GM23248 (cell line): ENCODE measurements at places on chromosomes 7 and 10.

- peak; percentile 79 for DNase-seq
Observed at GRCh38 chr10:89213191-89213808, 6.2 kb upstream of the CH25H start.

DNA sequence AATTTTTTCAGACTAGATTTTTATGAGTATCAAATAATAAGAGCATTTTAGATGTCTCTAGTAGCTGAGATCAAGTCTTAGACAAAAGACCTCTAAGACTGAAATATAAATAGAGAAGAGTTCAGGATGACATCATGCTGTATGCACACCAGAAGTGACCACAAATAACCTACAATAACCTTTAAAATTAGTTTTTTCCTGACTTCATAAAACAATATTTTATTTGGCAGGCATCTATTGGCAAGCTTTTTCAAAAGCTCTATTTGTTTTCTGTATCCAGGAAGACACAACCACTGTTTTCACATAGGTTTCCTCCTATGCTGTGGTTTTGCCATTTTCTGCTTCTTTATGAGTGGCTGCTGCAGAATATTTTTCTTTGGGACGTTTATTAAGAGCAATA lies 359.1 kb downstream of the CRPPA start:
- peak; percentile 69 for DNase-seq

GRCh38 chr10:124912101-124912886 lies 29.6 kb upstream of the ZRANB1 start:
- peak; percentile 46 for DNase-seq

DNA sequence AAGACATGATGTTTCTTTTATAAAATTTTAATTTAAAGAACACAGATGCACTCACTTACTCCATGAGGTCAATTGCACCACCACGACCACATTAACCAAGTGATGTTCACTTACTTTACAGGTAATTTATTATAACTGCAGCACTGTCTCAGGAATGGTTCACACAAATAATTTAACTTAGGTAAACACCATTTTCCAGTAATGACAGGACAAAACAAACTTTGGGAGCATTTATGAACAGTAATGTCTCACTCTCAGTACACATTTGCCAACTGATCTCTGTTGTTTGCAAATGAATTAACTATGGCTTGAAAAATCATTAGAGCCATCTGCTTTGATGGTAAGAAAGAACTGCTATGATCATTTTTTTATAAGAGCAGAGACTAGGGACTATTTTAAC lies 150.4 kb downstream of the ETV1 start:
- DNase-seq = no peak

DNA sequence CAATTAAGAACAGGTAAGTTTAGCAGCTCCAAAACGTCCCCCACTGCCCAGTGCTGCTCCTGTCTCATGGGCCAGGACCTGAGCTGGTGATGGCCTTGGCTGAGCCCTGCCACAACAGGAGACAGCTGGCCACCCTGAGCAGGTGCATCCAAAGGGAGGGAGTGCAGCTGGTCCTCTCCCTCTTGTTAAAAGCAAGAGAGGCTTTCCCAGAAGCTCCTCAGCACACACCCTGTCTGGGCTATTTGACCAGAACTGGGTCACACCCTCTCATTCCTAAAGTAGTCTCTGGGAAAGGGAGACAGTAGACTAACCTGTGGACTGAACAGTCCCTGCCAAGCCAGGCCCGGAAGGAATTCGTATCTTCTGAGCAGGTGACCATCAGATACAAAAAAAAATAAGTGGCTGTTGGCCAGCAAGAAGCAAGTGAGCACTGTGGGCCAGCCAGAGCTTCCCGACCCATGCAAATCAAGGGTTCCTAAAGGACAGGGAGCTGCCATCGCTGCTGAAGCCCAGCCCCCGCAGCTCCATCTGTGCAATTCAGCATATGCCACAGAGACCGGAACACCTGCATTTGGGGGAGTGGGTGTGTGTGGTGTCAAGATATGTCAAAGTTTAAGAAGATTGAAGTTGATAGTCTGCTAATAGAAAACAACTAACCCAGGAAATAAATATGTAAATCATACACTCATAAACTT lies 2.1 kb upstream of the TMEM72 start:
- no peak for DNase-seq

DNA sequence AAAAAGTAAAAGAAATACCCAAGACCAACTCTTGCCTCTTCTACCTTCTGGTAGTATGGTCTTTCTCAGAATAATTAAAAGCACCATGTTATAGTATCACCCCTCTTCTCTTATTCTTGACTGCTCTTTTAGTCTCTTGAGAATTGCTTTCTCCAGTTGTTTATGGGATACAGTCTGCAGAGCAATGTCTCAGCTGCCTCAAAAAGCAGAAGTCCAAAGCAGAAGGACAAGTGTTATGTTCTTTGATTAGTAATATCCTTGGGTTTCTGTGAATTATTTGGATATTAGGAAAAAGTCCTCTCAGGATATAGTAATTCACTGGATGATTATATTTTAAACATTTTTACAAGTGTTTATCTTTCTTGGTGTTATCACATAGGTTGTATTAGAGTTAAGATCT lies 7.4 kb downstream of the TAS2R41 start:
- DNase-seq = no peak

DNA sequence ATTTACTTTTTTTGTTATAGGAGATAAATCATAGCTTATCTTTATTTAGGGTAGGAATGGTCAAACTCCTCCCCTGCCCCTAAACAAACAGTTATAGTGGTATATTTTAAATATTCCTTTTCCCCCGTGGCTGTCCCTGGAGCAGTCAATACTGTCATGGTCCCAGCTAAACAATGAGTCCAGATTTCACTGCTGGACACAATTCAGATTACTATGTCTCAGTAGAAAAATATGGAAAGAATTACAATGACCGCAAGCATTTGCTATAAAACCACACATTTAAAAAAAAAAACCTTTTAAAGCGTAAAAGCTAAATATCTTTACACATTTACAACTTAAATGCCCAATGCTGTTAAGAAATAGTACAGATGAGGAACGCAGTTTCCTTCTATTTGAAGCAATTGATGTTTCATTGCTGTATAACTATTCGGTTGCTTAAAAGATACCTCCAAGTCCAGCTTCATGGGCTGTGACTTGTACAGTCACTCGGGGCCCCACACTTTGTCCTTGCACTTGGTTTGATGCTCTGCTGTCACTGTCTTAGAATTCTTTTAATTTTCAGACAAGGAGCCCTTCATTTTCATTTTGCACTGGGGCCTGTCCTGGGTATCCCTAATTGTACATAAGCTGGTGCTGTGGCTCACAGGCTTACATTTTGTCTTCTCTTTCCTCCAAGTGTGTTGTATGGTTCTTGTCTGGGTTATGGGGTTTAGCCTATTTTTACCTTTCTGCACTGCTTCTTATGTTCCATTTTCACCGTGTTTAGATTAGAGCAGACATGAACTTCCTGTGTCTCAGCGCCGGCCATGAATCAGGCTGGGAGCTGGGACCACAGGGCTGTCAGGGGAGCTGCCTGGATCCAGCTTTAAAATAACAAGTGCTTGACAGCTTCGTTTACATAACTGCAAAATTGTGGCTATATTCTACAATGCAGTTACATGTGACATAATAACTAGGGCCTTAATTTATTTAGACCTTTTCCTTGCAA lies 530.2 kb upstream of the FZD8 start:
- DNase-seq = peak; percentile 85

GRCh38 chr10:104080762-104081161 lies 4.9 kb downstream of the COL17A1 start:
- peak; percentile 54 for DNase-seq

DNA sequence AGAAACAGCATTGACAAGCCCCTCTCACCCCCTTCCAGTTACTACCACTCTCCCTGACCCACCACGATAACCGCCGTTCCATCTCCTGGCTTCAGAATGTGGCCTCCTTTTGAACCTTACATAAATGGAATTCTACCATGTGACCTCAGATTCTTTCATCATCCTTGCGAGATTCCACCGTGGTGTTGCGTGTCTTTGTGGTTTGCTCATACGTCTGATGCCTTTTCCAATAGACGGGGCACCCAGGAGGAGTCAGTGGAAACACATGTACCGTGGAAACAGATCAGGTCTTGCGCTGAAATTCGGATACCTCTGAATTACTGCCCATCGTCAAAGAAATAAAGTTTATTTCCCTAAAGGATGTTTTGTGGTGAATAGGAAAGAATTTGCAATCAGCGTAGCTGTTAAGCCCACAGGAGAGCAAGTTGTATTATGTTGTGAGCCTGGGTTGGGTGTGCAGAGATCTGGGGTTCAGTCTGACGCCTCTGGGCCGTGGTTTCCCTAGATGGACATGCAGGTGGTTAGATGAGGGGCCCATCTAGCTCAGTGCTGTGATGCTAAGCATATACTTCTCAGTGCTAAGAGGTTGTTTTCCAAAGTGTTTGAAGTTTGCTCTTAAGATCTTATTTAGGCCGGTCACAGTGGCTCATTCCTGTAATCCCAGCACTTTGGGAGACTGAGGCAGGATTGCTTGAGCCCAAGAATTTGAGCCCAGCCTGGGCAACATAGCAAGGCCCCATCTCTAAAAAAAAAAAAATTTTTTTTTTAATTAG lies 29.1 kb downstream of the GTF2IRD1 start:
- DNase-seq = peak; percentile 78

GRCh38 chr10:104806801-104807200 lies 165.7 kb downstream of the SORCS3 start:
- DNase-seq = no peak

DNA sequence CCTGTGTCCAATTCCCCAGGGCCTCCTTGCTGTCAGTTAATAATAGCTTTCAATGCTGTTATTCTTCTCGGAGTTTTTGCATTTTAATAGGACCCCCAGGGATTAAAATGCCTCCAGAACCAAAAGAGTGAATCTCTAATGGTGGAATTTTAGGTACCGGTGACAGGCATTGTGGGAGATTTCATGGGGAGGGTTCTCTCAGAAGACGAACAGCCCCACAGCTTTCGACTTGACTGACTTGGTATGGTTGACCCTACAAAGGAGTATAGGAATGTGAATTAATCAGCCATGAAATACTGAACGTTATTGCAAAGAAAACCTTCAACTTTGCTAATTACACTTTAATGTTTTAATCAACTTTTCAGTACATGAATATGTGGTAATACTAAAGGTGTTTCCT lies 206.3 kb upstream of the FZD8 start:
- no peak for DNase-seq

- no peak for DNase-seq
Observed at GRCh38 chr7:95694334-95694733, 78.0 kb upstream of the DYNC1I1 start.

- DNase-seq = peak; percentile 28
Observed at GRCh38 chr10:52801947-52802346, 29.4 kb upstream of the MBL2 start.
